ENCODE measurements at places on chromosomes 1 and 21.
A peak's percentile ranks its signal among the peaks of the same experiment; 100 is the strongest.

- no peak for DNase-seq
Observed at GRCh38 chr21:30415993-30416392, 9.7 kb downstream of the KRTAP13-3 start.

GRCh38 chr1:186188004-186188539 is 187.0 kb downstream of the TPR start:
- DNase-seq: peak; percentile 80

DNA sequence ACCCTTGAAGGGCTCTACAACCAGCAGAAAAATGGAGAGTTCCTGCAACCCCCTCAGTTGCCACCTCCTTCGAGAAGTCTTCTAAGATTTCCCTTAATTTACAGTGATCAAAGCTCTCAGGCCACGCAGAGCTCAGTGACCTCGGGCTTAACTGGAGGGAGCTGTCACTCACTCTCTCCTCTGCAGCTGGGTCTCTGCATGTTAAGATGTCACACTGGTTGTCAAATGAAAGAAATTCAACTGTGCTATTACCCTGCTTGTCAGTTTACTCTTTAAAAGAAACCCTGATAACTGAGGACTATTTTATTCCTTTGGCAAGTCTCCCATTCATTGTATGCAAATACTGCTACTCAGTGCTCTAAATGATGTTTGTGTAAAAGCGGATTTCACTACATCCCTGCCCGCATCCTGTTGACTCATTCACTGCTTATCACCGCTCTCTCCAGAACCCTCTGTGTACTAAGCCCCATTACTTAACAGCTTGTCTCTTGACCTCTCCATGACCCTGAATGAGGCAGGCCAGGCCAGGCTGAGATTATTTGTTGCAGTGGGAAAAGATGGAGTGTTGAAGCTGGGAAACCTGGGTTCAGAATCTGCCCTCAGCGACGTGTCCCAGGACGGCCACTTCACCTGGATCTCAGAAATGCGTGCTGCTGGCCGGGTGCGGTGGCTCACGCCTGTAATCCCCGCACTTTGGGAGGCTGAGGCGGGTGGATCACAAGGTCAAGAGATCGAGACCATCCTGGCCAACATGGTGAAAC is 13.7 kb downstream of the DHRS3 start:
- no peak for DNase-seq

DNA sequence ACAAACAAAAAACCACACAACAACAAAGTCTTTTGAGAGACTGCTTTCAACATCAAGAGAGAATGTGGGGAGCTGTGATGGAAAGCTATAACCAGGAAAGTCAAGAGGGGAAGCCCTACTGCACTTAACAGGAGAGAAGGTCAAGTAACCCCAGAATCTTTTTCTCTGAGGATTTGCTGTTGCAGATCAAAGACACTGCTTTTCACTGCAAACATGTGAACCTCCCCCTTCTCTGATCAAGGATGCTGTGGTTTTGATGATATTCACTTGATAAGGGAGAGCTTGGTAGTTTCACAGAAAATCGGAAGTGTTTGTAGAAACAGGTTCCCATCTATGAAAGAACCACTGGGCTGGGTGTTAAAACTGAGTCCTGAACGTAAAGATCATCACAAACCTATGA is 4.8 kb downstream of the ETV3 start:
- no peak for DNase-seq

GRCh38 chr1:118934706-118935105 is 53.4 kb downstream of the TBX15 start:
- DNase-seq: no peak

DNA sequence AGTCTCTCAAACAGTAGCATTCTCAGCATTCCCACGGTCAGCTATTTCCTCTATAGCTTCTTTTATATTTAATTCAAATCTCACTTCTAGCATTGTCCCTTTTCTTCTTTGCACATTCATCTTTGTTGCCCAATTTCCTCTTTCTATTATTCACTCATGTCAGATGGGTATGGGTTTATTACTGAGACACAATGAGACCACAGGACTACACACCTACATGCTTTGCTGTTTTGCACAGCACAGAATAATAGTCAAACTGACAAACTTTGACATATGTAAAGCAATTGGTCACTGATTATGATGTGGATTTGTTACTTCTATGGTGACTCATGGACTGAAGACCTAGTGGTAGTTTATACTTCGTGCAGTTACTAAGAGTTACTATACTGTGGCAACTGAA is 5.8 kb upstream of the CD1C start:
- no peak for DNase-seq

DNA sequence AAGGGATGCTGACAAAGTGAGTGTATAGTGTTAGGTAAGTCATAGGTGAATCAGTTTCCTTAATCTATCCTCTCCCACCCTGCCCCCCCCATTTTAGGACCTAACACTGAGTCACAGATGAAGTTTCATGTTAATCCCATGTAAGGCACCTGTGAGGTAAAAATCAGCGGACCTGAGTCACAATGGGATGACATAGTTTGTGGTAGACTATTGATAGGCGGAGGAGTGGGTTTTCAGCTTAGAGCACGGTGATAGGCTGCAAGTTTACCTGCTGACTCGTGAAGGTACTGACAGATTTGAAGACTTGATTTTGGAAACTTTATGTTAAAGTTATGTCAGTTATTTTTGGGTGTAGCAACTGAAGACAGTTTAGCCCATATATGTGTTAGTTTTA is 1.7 kb downstream of the TOR1AIP1 start:
- DNase-seq: peak; percentile 95

DNA sequence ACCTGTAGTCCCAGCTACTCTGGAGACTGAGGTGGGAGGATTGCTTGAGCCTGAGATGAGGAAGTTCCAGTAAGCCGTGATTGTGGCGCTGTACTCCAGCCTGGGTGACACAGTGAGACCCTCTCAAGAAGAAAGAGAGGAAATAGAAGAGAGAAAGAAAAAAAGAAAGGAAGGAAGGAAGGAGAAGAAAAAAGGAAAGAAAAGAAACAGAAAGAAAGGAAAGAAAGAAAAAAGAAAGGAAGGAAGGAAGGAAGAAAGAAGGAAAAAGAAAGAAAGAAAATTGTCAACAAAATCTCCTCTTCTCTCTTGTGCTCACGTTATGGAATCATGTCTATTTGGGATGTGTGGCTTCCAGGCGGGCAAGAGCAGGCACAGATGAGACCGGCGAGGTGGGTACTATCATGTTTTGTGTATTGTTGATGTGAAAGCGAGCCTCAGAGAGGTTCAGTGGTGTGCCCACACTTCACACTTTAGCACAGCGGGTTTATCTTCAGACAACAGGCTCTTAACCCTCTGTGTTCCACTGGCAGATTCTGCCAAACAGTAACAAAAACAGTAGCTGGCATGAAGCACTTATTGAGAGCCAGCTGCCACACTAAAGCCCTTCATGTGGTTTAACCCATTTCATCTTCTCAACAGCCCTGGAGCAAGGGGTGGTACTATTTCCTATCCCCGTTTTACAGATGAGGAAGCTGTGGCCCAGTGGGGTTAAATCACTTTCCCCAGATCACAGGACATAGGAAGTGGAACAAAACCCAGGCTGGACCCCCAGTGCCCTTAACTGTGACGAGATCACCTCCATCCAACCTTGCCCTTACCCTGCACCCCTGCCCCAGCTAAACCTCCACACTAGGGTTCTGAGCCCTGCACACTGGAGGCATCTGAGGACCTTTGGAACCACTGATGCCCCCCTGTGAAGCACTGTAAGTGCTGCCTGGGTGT is 94.7 kb upstream of the TARDBP start:
- no peak for DNase-seq

GRCh38 chr1:170696591-170697290 is 32.8 kb downstream of the PRRX1 start:
- DNase-seq: no peak

DNA sequence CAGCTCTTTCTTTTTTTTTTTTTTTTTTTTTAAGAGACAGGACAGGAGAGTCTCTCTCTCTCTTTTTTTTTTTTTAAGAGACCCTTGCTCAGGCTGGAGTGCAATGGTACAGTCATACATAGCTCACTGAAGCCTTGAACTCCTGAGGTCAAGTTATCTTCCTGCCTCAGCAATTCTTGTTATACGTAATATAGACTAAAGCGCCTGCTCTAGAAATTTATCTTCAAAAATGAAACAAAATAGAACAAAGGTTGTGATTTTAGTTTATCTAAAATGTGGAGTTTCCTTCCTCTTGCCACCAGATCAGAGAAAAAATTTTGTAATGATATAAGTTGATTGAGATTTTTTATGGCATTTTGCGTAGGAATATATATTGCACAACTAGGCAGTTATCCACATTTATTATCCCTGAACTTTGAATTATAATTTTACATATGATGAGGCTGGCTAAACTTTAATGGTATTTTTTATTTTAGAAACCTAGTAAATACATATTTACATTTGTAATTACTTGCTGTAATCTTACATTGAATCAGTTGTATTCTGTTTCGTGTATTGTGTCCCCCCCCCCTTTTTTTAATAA is 44.2 kb downstream of the MTF2 start:
- no peak for DNase-seq
